ENCODE measurements at places on chromosomes 3 and 15.

DNA sequence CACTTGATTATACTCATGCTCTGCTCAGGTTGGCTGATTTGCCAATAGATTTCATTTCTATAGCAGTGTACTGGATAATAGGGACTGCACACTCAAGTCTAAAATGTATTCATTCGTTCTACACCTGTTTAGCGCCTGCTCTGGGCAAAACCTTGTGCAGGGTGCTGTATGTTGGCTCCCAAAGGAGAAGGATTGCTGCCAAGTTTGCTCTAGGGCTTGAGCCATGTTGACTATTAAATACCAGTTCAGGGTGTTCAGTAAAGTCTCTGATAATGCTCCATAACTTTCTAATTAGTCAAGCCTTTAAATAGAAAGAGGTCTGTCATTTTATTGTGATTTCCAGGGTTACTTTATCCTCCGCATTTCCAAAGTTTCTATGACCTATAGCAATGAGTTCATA lies 470.2 kb downstream of the MAGI1 start:
- no peak for DNase-seq

DNA sequence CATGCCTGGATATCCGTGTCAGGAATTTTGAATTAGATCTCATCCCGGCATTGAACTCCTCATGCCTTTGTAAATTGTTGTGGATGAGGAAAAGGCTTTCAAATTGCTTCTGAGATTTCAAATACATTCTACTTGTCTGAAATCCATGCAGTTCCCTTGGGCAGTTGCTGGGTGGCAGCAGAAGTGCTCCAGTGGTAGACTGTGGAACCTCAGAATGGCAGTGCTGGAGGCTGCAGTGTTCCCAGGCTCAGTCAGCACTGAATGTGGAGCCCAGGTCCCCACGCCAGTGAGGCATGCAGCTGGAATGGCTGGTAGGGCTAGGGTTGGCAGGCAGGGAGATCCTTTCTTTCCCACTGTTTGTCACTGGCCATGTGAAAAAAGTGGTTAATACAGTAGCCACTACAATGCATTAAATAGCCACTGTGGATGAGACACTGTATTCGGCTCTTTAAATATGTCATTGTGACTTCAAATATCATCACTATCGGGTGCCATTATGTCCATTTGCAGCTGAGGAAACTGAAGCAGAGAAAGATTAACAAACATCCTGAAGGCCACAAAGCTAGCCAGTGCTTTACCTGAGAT lies 98.6 kb downstream of the TPRG1 start:
- peak; percentile 58 for DNase-seq

- no peak for DNase-seq
Measured at GRCh38 chr3:8709801-8710507, 23.6 kb upstream of the CAV3 start.

GRCh38 chr3:125200731-125201139 lies 11.8 kb downstream of the SLC12A8 start:
- no peak for DNase-seq

DNA sequence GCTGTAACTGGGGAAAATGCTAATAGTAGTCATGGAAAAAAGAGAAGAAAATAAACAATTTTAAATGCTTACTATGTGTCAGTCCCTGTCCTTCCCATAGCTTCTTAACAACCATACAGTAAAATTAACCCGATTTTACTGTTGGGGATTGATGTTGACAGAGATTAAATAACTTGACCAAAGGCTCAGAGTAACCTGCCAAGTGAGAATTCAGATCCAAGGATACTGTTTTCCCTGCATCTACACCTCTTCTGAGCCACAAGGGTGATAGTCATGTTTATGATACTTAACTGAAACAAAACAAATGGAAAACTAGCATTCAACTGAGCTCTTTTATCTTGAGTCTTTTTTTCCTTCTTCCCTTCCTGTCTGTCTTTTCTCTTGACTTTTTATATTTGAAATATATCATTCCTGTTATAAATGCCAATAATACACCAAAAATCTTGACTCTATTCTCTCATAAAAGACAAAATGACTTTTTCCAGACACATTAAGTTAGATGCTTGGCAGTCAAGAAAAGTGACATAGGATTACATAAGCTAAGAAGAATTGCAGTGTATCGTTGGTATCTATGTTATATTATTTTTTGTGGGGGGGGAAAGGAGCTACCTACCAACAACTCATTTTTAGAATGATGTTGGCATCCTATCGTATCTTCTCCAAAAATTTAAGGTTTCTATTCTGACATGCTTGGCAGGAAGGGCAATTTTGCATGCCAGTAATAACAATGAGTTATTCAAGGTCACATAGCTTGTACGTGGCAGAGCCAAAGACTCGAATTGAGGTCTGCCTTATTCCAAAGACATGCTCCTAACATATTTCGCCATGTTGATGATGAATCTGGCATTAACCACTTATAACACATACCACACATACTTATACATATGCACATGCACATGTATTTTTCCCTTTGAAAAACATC lies 306.6 kb upstream of the KCNH8 start:
- DNase-seq = no peak

- peak; percentile 83 for DNase-seq
Measured at GRCh38 chr15:47586653-47587224, 130.6 kb upstream of the SEMA6D start.

GRCh38 chr3:10263646-10264363 lies 15.5 kb downstream of the TATDN2 start:
- no peak for DNase-seq

GRCh38 chr15:54605556-54605955 lies 591.2 kb downstream of the RSL24D1 start:
- peak; percentile 6 for DNase-seq

Measured in NCI-H1105 (cell line).